GM19239 (cell line): ENCODE measurements at places on chromosomes 4 and X.

GRCh38 chr4:83931659-83932438 lies 395.9 kb downstream of the GPAT3 start:
- DNase-seq: no peak

DNA sequence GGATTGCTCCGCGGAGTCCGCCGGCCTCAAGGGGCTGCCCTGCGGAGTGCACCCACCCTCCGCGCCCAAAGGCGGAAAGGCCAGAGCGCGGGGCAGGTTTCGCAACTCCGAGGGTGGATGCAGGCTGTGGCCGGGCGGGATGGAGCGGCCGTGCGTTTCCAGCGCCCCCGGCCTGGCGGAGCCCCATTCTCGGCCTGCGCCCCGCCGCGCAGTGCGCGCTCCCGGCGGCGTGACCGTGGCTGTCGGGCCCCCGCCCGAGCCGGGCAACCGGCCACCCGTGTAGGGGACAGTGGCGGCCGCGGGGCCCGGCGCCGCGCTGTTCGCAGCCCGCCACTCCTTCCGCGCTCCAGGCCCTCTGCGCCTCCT lies 331 bp downstream of the SETD7 start:
- DNase-seq: no peak

DNA sequence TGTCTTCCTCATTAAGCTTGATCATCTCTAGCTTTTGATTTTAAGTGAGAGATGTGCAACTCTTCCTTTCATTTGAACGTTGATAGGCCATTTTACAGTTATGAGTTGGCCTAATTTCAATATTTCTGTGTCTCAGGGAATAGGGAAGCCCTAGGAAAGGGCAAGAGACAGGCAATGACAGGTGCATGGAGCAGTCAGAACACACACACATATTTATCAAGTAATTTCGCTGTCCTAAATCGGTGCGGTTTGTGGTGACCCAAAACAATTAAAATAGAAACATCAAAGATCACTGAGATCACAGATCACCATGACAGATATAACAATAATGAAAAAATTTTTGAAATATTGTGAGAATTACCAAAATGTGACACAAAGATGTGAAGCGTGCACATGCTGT lies 87.7 kb upstream of the LSM6 start:
- no peak for DNase-seq

GRCh38 chr4:87911252-87911774 lies 64.2 kb upstream of the SPP1 start:
- no peak for DNase-seq

GRCh38 chr4:38310446-38311043 lies 350.3 kb downstream of the PTTG2 start:
- DNase-seq: peak; percentile 58

GRCh38 chr4:15343581-15343980 lies 84.3 kb upstream of the C1QTNF7 start:
- DNase-seq: no peak

DNA sequence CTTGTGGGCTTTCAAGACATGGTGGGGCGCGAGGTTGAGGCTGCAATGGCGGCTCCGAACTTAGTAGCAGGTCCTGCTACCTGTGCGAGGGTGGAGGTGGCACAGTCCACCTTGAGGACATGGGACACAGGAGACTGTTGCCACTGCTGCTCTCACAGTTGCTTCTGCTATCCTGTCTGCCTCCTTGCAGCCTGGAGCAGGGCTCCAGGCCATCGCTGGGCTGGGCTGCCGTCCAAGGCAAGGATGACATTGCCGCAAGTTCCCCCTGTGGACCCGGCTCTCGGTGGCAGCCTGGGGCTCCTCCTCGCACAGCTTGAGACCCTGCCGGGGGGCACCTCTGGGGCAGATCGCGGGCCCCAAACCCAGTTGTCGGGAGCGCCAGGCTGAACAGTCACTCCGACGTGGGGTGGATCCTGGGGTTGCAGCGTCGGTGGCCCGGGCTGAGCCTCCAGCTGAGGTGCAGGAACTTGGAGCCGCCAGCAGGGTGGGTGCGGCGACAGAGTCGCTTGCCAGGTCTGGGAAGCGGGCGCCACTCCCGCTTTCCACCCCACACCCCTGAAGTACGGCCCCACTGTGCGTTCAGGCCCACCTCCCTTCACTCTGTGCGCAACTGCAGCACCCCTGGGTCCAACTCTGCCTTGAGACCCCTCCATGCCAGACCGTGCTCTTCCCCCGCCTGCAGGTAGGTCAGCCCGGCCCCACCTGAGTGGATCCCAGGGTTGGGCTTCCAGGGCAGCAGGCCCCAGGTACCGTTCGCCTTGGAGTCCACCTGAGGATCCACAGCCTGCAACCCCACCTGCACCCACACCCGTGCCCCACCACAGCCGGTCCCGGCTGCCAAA lies 192.7 kb upstream of the NUDT6 start:
- no peak for DNase-seq

DNA sequence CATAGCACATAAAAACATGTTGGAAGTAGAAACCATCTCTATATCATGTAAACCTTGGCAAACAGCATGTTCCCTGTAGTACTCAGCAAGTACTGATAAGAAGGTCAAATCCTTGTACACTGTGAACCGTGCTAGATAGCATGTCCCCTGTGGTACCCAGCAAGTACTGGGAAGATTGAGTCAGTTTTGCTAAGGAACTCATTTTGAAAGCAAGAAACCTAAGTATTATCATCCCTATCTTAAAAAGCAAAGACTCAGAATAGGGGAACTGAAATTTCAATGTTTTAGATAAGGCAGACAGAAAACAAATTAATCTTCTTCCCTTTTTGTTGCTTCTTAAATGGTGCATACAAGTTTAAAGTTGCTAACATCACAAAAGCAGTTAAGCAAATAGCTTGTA lies 180.2 kb downstream of the RBM46 start:
- no peak for DNase-seq

GRCh38 chrX:1649621-1650020 lies 34.8 kb downstream of the ASMT start:
- no peak for DNase-seq

DNA sequence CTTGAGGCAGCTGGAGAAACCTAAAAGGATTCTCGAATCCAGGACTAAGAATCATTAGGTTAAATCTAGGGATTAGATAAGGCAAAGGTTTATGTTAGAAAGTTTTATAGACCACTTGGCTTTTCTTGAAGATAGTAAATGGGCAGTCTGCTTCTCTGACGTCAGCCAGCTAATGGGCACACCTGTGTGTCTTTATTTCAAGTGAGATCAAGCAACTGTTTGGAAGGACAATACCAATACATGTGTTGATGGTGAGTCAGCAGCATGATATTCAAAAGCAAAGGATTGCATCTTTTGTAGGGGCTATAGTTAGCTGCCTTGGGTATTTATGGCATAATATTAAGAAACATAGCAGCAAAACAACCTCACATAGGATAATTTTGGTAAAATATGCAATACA lies 46.5 kb upstream of the GRPR start:
- no peak for DNase-seq

DNA sequence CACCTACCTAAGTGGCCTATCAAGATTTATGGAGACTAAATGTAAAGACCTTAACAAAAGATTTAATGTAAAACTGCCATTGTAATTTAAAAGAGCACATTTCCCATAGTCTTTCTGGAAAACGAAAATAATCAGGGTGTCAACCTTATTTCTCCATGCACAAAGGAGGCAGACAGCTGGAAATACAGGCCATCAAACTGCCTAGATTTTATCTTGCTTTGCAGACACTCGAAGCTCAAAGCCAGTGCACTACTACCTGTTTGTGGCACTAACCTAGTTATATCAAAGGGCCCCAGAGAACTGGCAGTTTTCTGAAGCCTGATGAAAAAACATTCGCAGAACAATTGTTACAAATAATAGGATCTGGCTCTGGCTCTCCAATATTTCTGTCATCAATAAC lies 863.9 kb downstream of the STPG2 start:
- no peak for DNase-seq

DNA sequence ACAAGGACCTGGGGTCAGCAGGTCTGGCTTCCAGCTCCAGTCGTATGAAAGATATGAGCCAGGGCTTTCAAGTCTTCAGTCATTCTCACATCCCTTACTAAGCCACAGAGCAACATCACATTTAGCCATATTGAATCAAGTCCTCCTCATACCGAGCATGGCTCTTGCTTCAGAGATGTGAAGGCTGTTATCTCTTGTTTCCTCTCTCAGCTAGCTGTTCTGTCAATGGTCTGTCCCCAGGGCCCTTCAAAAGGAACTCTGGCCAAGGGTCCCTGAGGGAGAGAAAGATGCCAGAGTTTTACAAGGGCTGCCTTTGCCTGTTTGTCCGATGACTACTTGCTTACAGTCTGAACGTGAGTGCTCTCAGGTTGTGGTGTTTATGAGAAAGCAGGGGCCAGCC lies 30.5 kb downstream of the DOCK11 start:
- no peak for DNase-seq

DNA sequence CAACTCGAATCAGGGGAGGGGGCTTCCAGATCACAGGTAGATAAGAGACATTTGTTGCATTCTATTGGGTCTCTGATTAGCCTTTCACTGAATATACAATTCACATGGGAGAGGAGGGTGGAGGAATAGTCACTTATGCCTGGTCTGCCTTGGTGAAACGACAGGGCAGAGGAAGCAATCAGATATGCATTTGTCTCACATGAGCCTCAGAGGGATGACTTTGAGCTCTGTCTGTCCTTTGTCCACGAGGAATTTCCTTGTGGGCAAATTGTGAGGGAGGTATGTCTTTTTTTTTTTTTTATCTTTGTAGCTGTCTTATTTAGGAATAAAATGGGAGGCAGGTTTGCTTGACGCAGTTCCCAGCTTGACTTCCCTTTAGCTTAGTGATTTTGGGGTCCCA lies 28.5 kb upstream of the TMSB4X start:
- DNase-seq: no peak

GRCh38 chr4:97953171-97953941 lies 189.9 kb downstream of the STPG2 start:
- no peak for DNase-seq

DNA sequence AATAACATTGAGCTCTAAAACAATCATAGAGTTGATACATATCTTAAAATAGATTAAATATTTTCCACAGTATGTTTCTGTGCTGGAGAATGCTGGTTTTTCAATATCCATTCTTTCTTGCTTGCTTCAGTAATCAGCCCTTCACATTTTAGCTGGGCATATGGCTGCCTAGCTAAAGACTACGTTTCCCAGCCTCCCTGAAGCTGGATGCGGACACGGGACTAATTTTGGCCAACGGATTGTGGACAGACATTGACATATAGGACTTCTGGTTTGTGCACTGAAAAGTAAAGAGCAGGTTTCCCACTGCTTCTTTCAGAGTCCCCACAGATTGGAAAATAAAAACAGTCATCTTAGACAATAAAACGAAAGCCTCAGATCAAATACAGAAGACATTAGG lies 97.3 kb downstream of the COL25A1 start:
- DNase-seq: no peak

GRCh38 chr4:113145519-113146291 lies 96.3 kb downstream of the ANK2 start:
- DNase-seq: no peak

GRCh38 chrX:22795671-22796070 lies 204.1 kb upstream of the DDX53 start:
- DNase-seq: no peak

DNA sequence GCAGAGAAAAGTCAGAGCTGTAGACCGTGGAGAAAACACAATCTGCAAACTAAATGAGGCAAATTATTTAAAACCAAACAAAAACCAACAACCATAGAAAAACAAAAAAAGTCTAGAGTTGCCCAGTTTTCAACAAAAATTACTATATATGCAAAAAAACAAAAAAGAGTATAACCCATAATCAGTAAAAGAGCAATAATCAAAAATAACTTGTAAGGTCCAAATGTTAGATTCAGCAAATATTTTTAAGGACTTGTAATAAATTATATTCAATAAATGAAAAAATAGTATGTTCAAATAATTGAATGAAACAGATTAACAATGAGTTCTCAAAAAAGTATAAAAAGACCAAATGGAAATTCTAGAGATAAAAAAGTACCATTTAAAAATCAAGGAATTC lies 130.5 kb downstream of the LRBA start:
- no peak for DNase-seq

- no peak for DNase-seq
These were observed 503.6 kb upstream of the ZFP42 start for GRCh38 chr4:187491959-187492358.

GRCh38 chrX:118496763-118497079 lies 1.1 kb downstream of the DOCK11 start:
- no peak for DNase-seq

DNA sequence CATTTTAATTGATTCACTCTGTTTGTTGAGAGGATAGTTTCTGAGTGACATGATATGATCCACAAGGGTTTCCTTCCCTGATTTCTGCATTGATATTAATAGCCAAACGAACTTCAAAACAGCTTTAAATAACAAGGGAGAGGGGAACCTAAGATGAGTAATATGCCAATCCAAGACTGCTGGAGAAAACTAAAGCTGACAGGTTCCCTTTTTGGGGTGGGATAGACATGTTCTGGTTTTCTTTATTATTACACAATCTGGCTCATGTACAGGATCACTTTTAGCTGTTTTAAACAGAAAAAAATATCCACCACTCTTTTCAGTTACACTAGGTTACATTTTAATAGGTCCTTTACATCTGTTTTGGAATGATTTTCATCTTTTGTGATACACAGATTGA lies 182.2 kb downstream of the AR start:
- no peak for DNase-seq

GRCh38 chr4:88705805-88706492 lies 8.3 kb upstream of the NAP1L5 start:
- no peak for DNase-seq
